ENCODE measurements at places on chromosomes 11 and 22. TPM values are rescaled to one million over a fixed set of nuclear protein-coding genes. Genes with fewer than 3 reads are reported as not detected.

TOP3B gene
- 15.1 TPM for total RNA-seq

LRRC74B gene
- total RNA-seq, result under 0.01 TPM

UPK3A gene
- not detected for total RNA-seq

RIMBP3B gene
- 0.82 TPM for total RNA-seq

Data from frontal cortex (tissue), 4 donors.